ENCODE measurements at places on chromosomes 2 and 18.

DNA sequence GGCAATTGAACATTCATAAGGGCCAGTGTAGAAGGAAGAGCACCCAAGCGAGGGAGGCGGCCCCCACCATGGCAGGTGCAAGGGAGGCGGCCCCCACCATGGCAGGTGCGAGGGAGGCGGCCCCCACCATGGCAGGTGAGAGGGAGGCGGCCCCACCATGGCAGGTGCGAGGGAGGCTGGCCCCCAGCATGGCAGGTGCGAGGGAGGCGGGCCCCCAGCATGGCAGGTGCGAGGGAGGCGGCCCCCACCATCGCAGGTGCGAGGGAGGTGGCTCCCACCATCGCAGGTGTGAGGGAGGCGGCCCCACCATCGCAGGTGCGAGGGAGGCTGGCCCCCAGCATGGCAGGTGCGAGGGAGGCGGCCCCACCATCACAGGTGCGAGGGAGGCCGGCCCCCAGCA is 24.7 kb upstream of the GPC1 start:
- no peak for DNase-seq

GRCh38 chr2:21072477-21073242 is 28.8 kb upstream of the APOB start:
- DNase-seq = no peak

DNA sequence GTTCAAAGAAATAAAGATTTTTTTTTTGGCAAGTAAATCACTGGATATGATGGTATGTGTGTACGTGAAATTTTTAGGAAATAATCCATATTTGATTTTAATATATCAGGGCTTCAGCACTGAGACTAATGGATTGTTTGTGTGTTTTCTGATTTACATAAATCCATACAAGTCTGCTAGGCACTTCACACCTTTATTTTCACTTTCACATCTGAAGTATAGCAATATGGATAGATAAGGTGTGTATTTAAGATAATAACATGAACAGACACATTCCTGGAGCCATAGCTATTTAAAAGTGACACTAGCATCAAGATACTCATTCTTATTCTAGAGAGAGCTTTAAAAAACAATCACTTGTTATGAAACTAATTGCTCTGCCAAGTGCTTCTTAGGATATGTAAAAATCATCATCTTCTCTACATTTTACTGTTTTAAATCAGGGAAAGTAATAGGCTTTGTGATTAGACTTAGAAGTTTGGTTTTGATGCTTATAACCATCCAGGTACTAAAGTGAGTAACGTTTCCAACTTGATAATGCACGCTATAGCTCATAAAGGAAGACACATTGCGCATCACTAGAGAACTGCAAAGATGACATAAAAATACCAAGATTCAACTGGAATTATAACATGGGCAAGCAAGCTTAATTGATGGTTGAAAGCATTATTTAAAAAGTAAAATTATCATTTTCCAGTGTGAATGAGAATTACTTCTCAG is 208.9 kb downstream of the ZEB2 start:
- no peak for DNase-seq

GRCh38 chr18:45954070-45954934 is 12.8 kb downstream of the EPG5 start:
- DNase-seq = peak; percentile 82

DNA sequence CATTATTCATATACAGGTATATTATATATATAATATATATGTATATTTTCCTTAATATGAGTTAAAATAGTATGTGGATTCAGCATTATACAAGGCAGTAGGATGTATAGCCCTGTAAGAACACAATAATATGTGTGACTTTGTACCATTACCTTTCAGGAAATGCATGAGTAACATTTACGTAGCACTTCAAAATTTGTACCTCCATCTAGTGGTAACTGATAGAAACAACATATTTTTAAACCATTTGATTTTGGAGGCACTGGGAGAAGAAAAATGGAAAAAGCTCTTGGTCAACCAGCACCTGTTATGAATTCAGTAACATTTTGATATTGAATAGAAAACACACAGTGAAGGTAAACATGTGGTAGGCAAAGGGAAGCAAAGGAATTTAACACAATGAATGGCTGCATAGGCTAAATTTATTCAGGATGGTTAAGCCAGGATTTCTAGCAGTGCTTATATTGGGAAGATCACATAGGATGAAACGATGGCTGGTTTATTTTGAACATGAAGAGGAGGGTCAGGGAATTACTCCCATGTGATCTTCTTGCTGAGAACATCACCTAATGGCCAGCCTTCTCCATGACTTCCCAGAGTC is 565.5 kb downstream of the CCDC85A start:
- peak; percentile 51 for DNase-seq

DNA sequence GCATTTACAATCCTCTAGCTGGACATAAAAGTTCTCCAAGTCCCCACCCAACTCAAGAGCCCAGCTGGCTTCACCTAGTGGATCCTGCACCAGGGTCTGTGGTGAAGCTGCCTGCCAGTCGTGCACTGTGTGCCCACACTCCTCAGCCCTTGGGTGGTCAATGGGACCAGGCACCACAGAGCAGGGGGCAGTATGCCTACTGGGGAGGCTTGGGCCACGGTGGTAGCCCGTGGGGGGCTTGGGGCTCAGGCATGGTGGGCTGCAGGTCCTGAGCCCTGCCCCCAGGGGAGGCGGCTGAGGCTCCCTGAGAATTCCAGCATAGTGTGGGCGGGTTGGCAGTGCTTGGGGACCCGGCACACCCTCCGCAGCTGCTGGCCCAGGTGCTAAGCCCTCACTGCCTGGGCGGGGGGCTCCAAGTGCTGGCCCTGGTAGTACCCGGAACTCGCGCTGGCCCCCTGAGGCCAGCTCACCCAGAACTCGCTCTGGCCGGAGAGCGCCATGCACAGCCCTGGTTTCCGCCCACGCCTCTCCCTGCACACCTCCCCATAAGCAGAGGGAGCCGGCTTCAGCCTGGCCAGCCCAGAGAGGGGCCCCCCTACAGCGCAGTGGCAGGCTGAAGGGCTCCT is 1473.4 kb downstream of the SUCLG1 start:
- no peak for DNase-seq

GRCh38 chr2:228801451-228801850 is 469.6 kb downstream of the PID1 start:
- no peak for DNase-seq

Measured in ACHN (cell line).